ENCODE measurements at places on chromosomes 1 and 21.

GRCh38 chr1:67827688-67828087, 5.6 kb downstream of the GNG12 start:
- no peaks in the 10 kb centered on the region for H3K4me1 ChIP-seq
- H3K27me3 ChIP-seq: peaks cover 4% of the 10 kb centered on the region
- H3K36me3 ChIP-seq: no peaks in the 10 kb centered on the region
- no peak for DNase-seq

GRCh38 chr1:30663596-30664091, 59.7 kb downstream of the MATN1 start:
- no peaks in the 10 kb centered on the region for H3K27me3 ChIP-seq
- no peak overlapping the region for H3K27ac ChIP-seq
- H3K36me3 ChIP-seq: no peaks in the 10 kb centered on the region
- no peaks in the 10 kb centered on the region for H3K4me1 ChIP-seq
- DNase-seq: no peak

DNA sequence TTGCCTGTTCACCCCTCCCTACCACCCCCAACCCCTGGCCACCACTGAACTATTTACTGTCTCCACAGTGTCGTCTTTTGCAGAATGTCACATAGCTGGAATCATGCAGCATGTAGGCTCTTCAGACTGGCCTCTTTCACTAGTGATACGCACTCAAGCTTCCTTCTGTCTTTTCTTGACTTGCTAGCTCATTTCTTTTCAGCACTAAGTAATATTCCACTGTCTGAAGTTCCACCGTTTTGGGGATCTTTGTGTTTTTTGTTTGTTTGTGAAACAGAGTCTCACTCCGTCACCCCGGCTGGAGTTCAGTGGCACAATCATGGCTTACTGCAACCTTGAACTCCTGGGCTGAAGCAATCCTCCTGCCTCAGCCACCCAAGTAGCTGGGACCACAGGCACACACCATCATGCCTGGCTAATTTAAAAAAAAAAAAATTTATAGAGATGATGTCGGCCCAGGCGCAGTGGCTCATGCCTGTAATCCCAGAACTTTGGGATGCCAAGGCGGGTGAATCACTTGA, 43.4 kb upstream of the SLC25A33 start:
- no peak for DNase-seq
- no peak overlapping the region for H3K4me3 ChIP-seq
- no peaks in the 10 kb centered on the region for H3K27me3 ChIP-seq
- H3K27ac ChIP-seq: no peak overlapping the region
- peaks cover 5% of the 10 kb centered on the region for H3K4me1 ChIP-seq
- H3K36me3 ChIP-seq: no peaks in the 10 kb centered on the region

GRCh38 chr1:172699111-172699510, 40.2 kb downstream of the FASLG start:
- peaks cover 12% of the 10 kb centered on the region for H3K4me1 ChIP-seq
- no peak overlapping the region for H3K4me3 ChIP-seq

GRCh38 chr1:28716336-28716735, 20.4 kb upstream of the YTHDF2 start:
- no peak for DNase-seq
- H3K4me3 ChIP-seq: no peak overlapping the region
- no peak overlapping the region for H3K27ac ChIP-seq
- H3K36me3 ChIP-seq: peaks cover 4% of the 10 kb centered on the region

DNA sequence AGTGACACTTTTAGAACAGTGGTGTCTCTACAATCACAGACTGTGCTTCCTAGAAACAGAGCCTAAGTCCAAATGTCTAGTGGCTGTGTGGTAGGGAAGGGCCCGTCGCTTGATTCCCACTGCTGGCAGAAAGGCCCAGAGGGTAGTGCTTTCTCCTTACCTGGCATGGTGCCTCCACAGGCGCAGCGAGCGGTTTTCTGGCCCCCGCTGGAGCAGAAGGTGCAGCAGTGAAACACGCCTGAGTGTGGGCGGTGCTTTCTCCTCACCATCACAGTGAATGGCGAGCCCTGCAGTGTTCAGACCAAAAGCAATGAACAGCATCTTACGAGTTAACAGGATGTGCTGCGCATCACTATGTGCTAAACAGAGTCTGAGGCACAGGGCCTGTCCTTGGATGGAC, 8.3 kb downstream of the TRIM45 start:
- no peak overlapping the region for H3K27ac ChIP-seq
- no peaks in the 10 kb centered on the region for H3K4me1 ChIP-seq
- H3K27me3 ChIP-seq: no peaks in the 10 kb centered on the region
- DNase-seq: no peak

- H3K27ac ChIP-seq: no peak overlapping the region
- no peak for DNase-seq
- no peaks in the 10 kb centered on the region for H3K4me1 ChIP-seq
- H3K36me3 ChIP-seq: peaks cover 14% of the 10 kb centered on the region
- no peak overlapping the region for H3K4me3 ChIP-seq
Measured at GRCh38 chr1:31624309-31624708, 6.8 kb downstream of the HCRTR1 start.

DNA sequence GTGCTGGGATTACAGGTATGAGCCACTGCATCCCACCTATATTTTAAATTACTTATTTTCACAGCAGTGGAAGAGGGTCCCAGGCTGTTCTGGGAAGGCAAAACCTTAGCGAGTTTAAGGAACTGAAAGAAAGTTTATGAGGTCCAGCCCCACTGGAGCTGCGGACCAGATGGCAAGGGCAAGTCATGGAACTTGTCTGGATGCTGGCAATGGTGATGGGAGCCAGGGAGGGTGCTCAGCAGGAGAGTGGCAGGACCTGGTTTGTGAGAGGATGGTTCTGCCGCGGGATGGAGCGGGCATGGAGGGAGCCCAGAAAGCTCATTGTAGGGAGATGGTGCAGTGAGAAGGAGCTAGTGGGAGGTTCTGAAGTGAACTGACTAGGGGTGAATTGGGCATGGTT, 50.6 kb upstream of the SLC45A1 start:
- H3K27me3 ChIP-seq: no peaks in the 10 kb centered on the region
- DNase-seq: no peak
- no peaks in the 10 kb centered on the region for H3K36me3 ChIP-seq

DNA sequence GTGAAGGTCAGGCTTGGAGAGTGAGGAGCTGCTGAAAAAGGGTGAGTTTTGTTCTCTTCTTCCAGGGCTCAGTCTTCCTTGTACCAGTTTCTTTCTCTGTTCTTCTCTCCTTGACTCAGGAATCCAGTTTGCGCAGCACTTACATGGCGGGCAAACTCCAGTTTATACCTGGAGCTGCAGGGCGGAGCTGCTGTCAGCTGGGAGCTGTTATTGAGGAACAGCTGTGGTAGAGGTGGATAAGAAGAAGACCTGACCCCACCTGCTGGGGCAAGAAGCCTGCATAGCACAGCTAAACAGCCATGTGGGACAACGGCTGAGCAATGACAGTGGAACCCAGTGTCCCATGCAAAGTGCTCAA, 46.2 kb downstream of the GALNT2 start:
- H3K27me3 ChIP-seq: no peaks in the 10 kb centered on the region
- no peak for DNase-seq
- peaks cover 31% of the 10 kb centered on the region for H3K4me1 ChIP-seq
- H3K36me3 ChIP-seq: peaks cover 4% of the 10 kb centered on the region
- no peak overlapping the region for H3K27ac ChIP-seq

DNA sequence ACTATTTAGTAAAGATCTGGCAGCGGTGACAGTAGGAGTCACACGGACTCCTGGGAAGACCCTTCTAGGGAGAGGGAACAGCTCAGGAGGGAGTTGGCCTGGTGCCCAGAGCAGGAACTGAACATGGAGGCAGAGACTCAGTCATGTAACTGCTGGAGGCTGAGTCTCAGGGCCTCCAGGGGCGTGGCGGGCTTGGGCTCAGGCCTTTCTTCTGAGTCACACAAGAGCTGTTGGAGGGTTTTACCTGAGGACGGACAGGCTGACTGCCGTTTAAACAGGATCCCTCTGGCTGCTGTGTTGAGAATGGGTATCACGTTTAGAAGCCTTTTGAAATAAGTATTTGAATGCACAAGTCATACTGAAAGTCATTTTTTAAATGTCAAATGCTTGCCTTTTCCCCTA, 7.2 kb upstream of the ETS2 start:
- no peak overlapping the region for H3K27ac ChIP-seq
- H3K4me1 ChIP-seq: peaks cover 3% of the 10 kb centered on the region
- H3K27me3 ChIP-seq: no peaks in the 10 kb centered on the region

DNA sequence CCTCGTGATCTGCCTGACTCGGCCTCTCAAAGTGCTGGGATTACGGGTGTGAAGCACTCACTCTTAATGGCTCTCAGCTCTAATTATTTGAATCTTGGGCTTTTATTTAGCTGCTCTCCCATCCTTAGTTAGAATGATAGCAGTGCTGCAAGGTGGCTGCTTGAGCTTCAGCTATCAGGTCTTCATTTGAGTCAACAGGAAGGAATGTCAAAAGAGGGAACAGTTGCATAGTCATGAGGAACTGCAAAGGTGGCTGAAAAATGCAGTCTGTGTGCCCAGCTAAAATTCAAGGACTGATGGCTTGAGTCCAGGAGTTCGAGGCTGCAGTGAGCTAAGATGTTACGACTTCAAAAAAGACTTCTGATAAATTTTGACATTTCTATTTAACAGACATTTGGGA, 55.6 kb downstream of the UCK2 start:
- H3K27ac ChIP-seq: no peak overlapping the region
- peaks cover 65% of the 10 kb centered on the region for H3K4me1 ChIP-seq
- H3K27me3 ChIP-seq: no peaks in the 10 kb centered on the region
- no peak for DNase-seq
- H3K4me3 ChIP-seq: no peak overlapping the region
- H3K36me3 ChIP-seq: peaks cover 2% of the 10 kb centered on the region

GRCh38 chr1:157852476-157852875, 10.9 kb upstream of the CD5L start:
- no peaks in the 10 kb centered on the region for H3K36me3 ChIP-seq
- no peaks in the 10 kb centered on the region for H3K27me3 ChIP-seq
- H3K4me1 ChIP-seq: peaks cover 18% of the 10 kb centered on the region
- no peak overlapping the region for H3K27ac ChIP-seq
- no peak for DNase-seq

DNA sequence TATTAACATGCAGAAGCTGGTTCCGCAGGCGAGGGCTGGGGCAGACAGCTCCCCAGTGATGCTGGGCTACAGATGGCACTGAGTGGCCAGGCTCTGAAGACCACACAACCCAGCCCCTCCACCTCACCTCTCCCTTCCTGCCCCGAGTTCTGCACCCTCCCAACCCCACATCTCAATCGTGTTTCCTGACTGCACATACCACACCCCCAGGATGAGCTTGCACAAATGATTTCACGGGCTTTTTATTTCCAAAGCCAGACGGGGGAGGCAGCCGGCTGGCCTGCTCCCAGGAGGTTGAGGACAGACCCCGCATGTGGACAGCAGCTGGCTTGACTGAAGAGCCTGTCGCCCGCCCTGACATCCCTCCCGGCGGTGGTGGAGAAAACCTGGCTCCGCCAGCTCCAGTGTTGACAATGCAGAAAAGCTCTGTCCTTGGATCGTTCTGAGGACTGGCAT, 21.4 kb upstream of the ALDH4A1 start:
- H3K4me3 ChIP-seq: no peak overlapping the region
- peaks cover 7% of the 10 kb centered on the region for H3K36me3 ChIP-seq

- H3K27me3 ChIP-seq: no peaks in the 10 kb centered on the region
- H3K27ac ChIP-seq: no peak overlapping the region
- H3K4me1 ChIP-seq: peaks cover 7% of the 10 kb centered on the region
- H3K36me3 ChIP-seq: no peaks in the 10 kb centered on the region
- no peak overlapping the region for H3K4me3 ChIP-seq
Measured at GRCh38 chr1:2110738-2111673, 60.8 kb downstream of the PRKCZ start.

GRCh38 chr1:243230914-243231313, 24.2 kb downstream of the CEP170 start:
- H3K27ac ChIP-seq: no peak overlapping the region
- no peaks in the 10 kb centered on the region for H3K4me1 ChIP-seq
- no peak for DNase-seq
- H3K27me3 ChIP-seq: no peaks in the 10 kb centered on the region

GRCh38 chr1:33984906-33985565, 121.2 kb downstream of the HMGB4 start:
- H3K27ac ChIP-seq: no peak overlapping the region
- peaks cover 1% of the 10 kb centered on the region for H3K27me3 ChIP-seq
- H3K4me3 ChIP-seq: no peak overlapping the region
- H3K4me1 ChIP-seq: no peaks in the 10 kb centered on the region

- no peak overlapping the region for H3K4me3 ChIP-seq
- no peaks in the 10 kb centered on the region for H3K36me3 ChIP-seq
- no peaks in the 10 kb centered on the region for H3K4me1 ChIP-seq
- no peak for DNase-seq
- H3K27ac ChIP-seq: no peak overlapping the region
Measured at GRCh38 chr21:16279731-16280581, 550.2 kb downstream of the USP25 start.
